Stimulated activated CD8-positive, alpha-beta memory T cell treated with anti-CD3 and anti-CD28 coated beads, Interleukin-7, amount 100 ng/mL, for 1 hour (primary cell): ENCODE measurements at places on chromosomes 4 and X.

DNA sequence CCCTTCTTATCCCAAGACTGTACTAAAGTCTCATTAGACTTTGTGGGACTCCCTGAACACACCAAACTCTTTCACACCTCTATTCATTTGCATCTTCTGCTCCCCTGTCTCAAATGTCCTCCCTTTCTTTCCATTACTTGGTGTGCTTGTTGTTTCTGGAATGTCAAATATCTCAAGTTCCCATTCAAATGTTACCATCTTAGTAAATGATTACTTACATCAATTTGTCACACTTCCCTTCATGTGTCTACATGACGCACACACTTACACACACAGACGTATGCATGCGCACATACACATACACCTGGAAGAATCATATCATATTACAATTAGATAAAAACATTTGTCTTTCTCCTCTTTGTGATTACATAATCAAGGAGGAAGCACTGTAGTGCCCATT, 210.8 kb upstream of the TEX13C start:
- DNase-seq: no peak

DNA sequence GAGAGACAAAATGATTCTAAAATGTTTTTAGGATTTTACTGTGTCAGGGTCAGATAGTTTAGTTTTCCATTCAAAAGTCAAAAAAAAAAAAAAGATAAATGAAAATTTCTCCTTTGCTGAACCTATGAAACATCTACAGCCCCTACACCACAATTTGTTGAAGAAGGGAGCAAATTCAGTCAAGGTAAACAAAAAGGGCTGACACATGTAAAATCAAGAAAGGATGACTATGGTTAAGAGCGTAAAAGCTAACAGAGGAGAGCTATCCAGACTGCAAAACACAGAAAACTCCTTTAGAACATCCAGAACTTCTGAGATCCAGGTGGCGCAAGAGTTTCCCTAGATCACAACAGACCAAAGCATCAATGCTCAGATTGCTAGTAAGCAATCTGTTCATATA, 72.2 kb downstream of the RAB28 start:
- DNase-seq: no peak

DNA sequence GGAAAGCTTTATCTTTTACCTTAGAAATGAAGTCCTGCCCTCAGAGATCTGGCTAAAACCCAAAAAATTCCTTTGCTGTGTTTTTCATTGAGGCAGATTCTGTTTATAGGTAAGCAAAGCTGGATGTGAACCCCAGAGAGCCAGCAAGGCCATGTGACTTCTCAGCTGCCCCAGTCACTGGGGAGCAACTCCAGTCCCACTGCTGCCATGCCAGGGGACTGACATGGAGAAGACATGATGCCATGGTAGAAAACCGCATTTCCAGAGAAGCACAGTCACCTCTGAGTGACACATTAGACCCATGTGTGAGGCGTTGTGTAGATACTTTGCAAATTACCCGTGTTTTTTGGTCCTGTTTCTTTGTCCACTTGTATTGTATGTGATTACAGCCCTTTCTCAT, 45.4 kb downstream of the PTTG2 start:
- DNase-seq: no peak

GRCh38 chr4:156169011-156169410, 215.3 kb upstream of the CTSO start:
- DNase-seq: no peak

DNA sequence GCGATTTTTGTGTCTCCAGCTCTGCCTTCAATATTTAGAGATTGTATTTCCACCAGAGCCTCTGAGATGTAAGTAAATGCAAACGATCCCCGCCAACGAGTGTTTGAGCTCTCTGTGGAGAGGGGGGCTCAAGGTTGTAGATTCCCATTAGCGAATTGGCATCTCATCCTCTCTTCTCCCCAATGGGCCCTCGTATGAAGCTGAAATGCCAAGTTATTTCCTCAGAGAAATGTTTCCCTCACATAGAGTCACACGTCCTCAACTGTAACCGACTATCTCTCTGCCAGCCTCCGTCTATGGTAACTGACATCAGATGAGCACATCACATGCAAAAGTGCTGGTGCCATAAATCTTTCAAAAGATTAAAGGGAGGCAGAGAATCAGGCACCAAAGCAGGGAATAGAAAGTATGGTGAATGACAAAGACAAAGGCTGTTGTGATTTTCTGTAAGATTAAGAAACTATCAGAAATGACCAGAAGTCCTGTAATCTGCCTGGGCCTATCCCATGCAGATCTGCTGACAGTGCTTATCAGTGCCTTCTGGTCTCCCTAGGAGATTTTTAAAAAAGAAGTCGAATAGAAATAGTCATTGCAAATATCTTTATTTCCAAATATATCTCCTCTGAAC, 157.1 kb downstream of the PDGFRA start:
- DNase-seq: no peak

- no peak for DNase-seq
Measured at GRCh38 chrX:3215249-3215648, 131.2 kb downstream of the MXRA5 start.

DNA sequence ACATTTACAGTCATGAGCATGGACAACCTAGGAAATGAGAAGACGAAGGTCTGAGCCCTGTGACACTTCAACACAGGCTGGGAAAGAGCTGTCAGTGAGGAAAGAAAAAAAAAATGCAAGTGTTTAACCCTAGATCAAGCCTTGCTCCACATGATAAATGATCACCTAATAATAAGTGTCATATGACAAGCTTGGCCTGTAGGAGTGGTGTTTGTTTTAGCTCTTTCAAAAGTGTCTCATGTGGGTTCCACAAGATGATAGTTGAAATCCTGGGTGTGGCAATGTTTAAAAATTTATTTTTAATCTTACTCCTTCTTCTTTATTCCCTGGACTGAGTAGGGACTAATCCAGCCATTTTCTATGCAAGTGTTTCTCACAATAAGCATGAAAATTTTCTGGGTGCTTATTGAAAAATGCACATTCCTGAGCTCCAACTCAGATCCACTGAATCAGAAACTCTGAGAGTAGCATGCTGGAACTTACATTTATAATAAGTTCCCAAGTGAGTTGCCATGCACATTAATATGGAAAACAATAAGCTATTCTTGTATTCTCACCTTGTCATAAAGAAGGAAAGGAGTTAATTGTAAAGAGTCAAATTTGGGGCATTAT, 138.3 kb downstream of the AREG start:
- no peak for DNase-seq

DNA sequence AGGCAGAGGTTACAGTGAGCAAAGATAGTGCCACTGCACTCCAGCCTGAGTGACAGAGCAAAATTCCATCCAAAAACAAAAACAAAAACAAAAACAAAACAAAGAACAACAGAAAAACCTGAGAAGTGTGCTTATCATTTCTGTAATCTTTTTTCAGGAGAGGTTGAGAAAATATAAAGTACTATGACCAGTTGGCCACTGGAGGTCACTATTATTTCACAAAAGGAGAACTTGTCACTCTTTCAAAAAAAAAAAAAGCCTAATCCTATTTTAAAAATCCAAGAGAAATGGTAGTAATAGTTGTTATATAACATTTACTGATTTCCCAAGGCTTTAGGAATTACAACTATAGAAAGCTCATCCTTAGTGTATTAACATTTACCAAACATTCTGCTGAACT, 24.9 kb upstream of the RNF150 start:
- no peak for DNase-seq
